NAMALWA (cell line): ENCODE measurements at places on chromosomes 16 and 17.

GRCh38 chr16:4668313-4668960, 24.9 kb upstream of the NUDT16L1 start:
- DNase-seq = no peak

DNA sequence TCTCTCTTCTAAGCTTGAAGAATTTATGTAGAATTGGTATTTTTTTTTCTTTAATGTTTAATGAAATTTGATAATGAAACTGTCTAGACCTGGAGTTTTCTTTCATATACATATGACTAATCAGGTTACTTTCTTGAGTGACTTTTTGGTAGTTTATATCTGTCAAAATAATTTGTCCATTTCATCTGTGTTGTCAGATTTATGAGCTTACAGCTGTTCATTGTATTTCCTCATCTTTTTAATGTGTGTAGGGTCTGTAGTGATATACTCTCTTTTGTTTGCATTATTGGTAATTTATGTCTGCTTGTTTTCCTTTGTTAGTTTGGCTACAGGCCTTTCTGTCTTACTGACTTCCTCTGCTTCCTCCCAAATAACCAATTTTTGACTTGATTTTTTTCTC, 55.7 kb downstream of the TAOK1 start:
- no peak for DNase-seq

DNA sequence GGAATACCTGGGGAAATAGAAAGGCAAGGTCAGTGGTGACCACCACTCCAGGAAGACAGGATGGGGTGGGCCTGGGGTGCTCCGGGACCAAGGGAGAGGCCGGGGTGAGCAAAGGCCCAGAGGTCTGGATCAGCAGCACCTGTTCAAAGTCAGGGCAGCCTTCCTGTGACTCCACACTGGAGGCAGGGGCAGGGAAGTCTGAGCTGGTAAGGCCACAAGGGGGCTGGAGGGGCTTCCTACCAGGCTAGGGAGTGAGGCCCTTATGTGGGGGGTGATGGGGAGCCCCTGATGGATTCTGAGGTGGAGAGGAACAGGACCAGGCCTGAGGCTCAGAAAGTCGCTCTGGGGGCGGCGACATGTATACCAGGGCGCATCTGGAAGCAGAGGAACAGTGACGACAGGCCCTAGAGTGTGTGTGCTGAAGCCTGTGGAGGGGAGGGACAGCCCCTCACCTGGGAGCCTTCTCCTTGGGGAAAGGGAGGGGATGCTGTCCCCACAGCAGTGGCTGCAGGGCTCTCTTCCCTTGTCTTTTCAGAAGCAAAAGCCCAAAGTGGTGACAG, 3.7 kb downstream of the C16orf78 start:
- DNase-seq = no peak

- peak; percentile 8 for DNase-seq
These were observed 88.2 kb downstream of the NOG start for GRCh38 chr17:56681561-56682266.

- peak; percentile 63 for DNase-seq
These were observed 38.8 kb downstream of the C16orf95 start for GRCh38 chr16:87278191-87279093.

DNA sequence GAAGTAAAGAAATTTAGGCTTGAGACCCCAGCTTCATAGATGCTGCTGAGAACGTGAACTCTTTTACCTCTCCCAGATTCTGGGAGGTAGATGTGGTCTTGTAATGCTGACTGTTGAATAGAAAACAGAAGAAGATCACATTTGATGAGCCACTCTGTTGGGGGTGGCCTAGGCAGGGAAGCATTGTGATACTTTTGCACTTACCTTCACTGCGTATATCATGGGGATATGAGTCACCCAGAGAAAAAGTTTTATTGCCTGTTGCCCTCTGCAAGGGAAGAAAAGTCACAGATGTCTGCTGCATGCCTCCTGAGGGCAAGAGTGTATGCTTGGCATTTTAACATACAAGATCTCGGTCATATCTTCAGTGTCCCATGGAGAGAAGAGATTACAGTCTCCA, 365.4 kb downstream of the SNX29 start:
- no peak for DNase-seq

DNA sequence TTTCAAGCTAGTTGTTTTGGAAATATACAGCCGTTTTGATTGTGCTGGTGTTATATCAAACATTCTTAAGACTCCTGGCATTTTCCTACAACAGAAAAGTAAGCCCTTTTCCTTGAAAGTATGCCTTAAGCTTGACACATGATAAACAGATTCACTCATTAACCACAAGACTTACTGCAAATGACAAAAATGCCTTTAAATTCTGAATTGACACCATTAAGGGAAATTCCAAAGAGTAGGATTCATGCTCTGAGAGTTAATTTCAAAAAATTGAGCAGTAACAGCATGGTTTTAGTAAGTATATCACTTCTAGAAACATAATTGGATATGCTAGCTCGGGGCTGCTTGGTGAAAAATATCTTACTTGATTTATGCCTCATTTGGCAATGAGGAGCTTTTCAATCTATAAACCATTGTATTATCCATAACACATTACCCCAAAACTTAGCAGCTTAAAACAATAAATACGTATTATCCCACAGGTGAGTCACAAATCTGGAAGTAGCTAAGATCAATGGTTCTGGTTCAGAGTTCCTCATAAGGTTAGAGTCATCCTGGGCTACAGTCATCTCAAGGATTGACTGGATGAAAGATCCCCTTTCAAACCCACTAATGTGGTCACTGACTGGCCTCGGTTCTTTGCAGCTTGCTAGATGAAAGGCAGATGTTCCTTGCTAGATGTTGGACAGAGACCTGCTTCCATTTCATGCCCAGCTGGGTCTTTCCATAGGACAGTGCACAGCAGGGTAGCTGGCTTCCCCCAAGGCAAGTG, 8.2 kb upstream of the PHAF1 start:
- DNase-seq = no peak

DNA sequence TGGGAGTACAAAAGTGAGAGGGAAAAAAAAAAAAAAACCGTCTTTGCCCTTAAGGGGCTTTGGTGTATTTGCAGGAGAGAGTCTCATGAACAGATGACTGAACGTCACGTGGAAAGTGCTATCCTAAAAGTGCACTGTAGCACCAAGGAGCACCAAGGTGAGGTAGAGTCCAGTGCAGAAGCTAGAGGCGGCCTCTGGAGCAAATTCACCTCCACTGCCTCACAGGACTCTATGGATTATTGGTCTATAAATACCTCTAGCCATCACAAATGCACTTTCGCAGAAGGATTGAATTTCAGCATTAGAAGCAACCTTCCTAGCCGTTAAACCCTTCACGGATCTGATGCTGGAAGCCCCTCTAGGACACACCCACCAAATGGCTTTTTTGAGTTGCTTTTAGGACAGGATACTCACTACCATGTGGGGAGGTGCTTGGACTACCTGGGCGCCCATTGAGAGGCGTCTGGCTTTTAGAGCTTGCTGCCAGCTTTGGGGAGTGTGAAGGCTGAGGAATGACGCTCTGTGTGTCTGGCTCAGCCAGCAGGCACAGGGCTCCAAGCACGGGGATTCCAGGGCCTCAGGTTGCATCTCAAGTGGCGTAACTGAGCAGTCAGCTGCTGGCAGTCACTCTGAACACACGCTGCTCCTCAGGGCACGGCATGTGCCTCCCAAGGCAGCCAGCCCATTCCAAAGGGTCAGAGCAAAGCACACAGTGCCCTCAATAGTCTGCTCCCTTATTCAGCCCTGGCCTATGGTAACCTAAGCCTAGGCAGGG, 52.7 kb downstream of the CDRT4 start:
- DNase-seq = no peak

- DNase-seq = no peak
These were observed 25.6 kb downstream of the MGAT5B start for GRCh38 chr17:76893623-76894334.

GRCh38 chr16:7390974-7391373, 58.3 kb downstream of the RBFOX1 start:
- no peak for DNase-seq

GRCh38 chr17:1847191-1847590, 17.4 kb downstream of the RPA1 start:
- no peak for DNase-seq

GRCh38 chr17:35710950-35711349, 20.5 kb upstream of the RASL10B start:
- no peak for DNase-seq

GRCh38 chr16:3727806-3728381, 10.6 kb upstream of the TRAP1 start:
- no peak for DNase-seq

DNA sequence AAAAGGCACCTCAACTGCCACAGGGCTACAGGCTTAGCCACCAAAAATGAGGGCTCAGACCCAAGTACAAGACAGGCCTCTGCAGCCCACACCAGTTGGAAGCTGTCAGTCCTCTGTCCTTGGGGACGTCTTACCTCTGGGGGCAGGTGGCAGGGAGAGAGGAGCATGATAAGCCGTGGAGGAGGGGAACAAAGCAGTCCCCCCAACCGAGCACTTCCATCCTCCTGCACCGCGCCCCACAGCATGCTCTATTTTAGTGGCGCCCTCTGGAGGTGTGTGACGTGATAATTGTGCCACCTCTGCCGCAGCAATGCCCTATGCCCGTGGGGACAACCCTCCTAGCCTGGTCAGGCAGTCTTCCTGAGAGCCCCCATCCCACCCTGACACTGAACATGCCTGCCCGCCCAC, 13.6 kb downstream of the G6PC3 start:
- peak; percentile 37 for DNase-seq

- DNase-seq = no peak
These were observed 17.3 kb downstream of the KANSL1 start for GRCh38 chr17:46175891-46176290.

- DNase-seq = no peak
These were observed 149.8 kb downstream of the CDH13 start for GRCh38 chr16:82776470-82777146.

DNA sequence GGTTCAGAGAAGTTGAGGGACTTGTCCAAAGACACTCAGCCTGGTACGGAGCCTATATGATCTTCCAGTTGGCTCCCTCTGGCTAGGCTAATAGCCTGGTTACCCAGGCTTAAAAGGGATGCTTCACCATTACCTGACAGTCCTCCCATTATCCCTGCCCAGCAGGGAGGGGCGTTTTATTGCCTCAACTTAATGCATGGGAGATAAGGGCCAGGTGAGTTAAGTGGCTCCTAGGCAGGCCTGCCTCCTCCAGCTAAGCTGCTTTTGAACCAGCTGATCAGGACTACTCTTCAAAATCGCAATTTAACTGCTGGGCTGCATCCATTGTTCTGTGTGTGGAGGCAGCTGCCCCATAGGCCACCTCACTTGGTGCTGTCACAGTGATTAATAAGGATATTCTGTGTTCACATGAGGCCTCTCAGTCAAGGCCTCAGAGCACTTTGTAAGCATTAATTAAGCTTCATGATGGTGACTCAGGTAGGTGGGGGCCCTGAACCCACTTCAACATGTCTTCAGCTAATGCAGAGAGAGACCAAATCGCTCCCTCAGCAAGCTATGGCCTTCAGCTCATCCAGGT, 27.9 kb downstream of the SMPD3 start:
- no peak for DNase-seq

DNA sequence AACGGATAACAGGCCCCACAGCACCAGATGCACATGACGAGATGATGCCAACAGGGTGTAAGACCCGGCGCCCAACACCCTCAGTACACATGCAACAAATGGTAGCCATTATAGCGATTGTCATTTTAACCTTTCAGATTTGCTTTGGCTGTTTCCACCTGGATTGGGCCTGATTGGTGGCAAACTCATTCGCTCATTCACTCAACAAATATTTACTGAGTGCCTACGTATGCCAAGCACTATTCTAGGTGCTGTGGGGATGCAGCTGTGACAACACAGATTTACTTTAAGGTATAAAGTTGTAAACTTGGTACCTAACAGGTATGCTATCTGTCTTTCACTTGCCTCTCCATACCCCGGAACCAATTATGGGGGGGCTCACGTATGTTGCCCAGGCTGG, 66.8 kb downstream of the SRCIN1 start:
- no peak for DNase-seq

GRCh38 chr17:21263376-21263775, 10.2 kb upstream of the NATD1 start:
- DNase-seq = no peak

- no peak for DNase-seq
These were observed 10.2 kb downstream of the MYO18A start for GRCh38 chr17:29169806-29170591.

- no peak for DNase-seq
These were observed 18.0 kb downstream of the TNRC6A start for GRCh38 chr16:24747441-24747840.

- peak; percentile 80 for DNase-seq
These were observed 15.9 kb downstream of the GRB7 start for GRCh38 chr17:39753514-39754160.

- DNase-seq = no peak
These were observed 13.3 kb upstream of the KPNB1 start for GRCh38 chr17:47636273-47637030.

- peak; percentile 13 for DNase-seq
These were observed 53.4 kb downstream of the BRIP1 start for GRCh38 chr17:61809816-61810392.

GRCh38 chr17:49676276-49676868, 1.5 kb downstream of the SPOP start:
- DNase-seq = peak; percentile 97

DNA sequence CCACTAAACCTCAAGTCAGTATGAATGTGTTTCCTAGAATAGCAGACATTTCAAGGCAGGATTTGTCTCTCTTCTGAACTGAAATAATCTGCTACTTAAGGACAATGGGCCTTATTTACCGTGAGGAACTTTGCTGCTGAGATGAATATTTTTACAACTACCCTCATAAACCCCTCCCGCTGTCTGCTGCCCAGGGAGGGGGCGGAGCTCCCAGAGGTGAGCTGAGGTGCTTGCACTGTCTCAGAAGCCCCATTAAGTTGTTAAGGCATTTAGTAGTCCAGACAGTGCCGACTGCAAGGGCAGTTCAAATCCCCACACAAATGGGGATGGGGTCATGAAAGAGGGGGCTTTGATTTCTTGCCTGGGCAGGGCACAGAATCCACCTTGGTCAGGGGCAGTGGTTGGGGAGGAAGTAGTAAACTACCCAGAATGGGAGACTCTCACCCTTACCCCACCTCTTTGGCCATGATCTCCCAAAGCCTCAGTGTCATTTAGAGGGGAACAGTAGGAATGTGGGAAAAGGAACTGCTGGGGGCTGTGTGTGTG, 19.2 kb downstream of the HNF1B start:
- no peak for DNase-seq

DNA sequence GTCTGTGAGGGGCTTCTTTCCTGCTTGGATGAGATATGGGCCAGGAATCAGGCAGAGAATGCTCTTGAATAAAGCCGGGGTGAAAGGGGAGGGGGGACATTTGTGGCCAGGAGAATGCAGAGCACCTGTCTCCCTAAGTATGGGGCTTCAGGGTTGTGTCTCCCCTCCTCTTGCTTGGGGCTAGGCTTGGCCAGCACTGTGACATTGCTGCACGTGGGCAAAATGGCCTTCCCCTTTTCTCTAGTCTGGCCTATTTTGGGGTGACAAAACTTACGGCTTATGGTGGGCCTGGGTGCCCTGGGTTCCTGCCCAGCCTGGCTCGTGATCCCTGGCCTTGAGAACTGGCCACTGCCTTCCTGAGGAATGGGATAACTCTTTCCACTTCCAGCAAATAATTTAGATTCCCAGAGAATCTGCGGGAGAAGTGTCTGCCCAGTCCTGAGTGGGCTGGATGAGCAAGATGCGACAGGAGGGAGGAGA, 5.6 kb downstream of the NFE2L1 start:
- peak; percentile 28 for DNase-seq
